ENCODE measurements at places on chromosomes 4 and X.
A peak's percentile ranks its signal among the peaks of the same experiment; 100 is the strongest.

- DNase-seq: no peak
Observed at GRCh38 chrX:129523079-129523911, at the start of gene SMARCA1. Gene SMARCA1 (minus strand): TSS chrX:129523490. CDS start chrX:129523370, 120 bp downstream.

- DNase-seq: no peak
Observed at GRCh38 chrX:109362101-109362500, 119.8 kb downstream of the GUCY2F start.

- DNase-seq: no peak
Observed at GRCh38 chr4:138889216-138889615, 126.4 kb upstream of the NOCT start.

DNA sequence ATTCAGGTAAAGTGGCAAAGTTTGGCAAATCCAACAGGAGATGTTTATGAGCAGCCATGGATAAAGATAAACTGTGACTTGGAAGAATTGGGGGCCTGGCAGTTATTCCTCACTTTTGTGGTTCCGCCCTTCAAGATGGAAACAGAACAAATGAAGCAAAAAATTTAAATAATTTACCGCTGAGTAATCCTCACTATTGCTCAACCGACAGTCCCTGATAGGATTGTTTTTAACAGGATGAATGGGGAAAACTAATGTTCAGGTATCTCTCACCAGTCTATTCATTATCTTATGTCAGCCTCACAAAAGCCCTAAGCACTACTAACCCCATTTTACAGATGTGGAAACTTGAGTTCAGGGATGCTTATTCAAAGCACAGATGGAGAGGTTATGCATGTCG lies 90.8 kb downstream of the FNIP2 start:
- DNase-seq: no peak

DNA sequence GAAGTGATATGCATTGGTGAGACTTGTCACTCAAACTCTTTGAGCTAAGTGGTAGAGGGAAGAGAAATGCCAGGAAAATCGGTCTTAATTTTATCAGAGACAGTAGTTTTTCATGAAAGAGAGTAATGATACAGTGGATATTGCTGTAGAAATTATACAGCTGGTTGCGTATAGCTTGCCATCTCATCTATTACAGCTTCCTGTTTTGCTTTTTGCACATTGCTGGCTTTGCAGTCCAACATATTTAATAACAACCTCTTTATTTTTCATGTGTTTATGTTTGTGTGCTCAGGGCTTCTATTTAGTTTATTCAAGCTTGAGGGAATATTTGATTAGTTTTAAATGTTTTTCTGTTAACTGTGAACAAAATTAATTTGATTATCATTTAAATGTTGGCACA lies 11.5 kb downstream of the SMAD1 start:
- DNase-seq: no peak

DNA sequence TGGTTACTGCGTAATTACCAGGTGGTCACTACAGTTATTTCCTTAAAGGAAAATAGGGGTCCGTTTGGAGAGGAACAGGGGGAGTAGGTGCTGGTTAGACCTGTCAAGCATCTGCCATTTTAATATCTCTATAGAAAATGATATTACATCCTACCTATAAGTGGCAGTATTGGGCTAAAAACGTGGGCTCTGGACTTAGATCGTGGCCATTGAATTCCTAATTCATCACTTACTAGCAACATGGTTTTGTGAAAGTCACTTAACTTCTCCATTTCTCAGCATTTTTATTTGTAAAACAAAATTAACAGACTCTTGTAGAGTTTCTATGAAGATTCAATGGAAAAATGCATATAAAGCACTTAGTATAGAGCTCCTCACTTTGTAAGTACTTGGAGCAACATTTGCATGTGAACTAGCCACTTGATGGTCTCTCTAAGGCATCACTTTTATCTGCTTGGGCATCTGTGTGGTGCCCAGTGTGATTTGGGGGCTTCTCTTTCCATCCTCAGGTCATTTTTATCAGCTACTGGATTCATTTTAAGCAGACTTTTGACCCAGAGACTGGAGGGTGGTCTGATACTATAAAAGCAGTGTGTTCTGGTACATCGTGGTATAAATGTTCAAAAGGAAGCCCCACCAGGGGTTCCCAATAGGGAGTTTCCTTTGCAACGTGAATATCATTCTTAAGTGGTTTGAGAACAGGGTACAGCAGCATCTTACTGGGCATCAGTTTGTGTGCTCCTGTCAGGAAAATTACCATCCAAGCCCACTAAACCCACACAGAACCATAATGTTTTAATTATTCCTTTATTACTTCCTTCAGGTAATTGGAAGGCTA lies 42.7 kb upstream of the RASSF6 start:
- DNase-seq: peak; percentile 4

DNA sequence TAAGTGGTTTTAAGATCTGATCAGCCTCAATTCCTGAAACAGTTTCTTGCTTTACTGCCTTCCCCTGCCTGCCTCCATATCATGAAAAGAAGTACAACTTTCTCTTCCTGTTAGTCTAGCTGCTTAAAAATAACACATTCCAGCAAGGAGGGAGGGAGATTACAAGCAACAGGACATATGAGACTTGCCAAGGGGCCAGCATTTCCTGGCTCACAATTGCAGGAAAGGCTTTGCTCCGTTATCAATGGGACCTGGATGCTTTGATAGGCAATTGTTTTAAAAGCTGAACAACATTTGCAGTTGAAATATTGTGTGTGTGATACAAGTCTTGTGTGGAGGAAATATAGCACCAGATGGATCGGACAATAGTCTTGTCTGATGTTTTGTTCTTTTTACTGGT lies 425.0 kb downstream of the FAT4 start:
- peak; percentile 34 for DNase-seq

DNA sequence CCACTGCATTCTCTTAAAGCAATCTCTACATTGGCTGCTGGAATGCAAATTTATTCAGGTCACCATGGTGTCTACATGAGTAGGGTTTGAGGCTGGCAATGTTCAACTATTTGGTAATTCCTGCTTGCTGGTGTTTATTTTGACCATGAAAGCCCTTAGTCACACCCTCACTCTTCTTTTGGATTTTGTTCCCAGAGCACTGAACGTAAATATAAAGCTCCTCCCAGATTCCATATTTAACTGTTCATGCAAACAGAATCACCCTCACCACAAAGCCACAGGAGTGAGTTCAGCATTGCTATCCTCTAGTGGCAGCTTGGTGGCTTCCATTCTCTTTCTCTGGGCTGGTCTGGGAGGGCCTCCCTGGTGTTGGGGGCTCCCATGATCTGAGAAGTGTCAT lies 82.8 kb downstream of the LNX1 start:
- DNase-seq: no peak

DNA sequence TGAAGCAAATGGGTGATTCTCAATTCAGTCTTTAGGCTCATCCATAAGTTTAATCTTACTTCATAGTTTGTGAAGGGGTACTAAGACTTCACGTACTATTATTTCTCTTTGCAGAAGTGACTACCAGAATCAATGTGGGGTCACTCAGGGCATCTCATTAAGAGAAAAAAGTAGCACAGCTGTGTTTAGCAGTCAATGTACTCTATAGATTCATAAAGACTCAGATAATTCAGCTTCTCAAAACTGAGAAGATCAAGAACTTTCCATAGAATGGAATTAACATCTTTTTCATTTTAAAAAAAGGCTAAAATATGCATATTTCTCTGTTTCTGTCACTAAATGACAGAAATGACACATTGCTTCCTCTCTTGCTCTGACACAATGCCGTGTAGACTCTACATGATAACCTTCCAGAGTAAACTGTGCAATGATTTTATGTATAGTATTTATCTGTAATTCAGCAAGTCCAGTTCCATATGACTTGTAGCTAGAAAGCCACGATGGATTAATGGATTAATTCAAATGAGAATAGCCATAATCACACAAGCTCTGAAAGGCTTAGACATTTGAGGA lies 20.3 kb upstream of the LSM6 start:
- DNase-seq: no peak

- DNase-seq: no peak
Observed at GRCh38 chr4:7002336-7002735, 40.8 kb upstream of the TADA2B start.

- no peak for DNase-seq
Observed at GRCh38 chr4:15917297-15917696, 21.2 kb downstream of the FGFBP1 start.

DNA sequence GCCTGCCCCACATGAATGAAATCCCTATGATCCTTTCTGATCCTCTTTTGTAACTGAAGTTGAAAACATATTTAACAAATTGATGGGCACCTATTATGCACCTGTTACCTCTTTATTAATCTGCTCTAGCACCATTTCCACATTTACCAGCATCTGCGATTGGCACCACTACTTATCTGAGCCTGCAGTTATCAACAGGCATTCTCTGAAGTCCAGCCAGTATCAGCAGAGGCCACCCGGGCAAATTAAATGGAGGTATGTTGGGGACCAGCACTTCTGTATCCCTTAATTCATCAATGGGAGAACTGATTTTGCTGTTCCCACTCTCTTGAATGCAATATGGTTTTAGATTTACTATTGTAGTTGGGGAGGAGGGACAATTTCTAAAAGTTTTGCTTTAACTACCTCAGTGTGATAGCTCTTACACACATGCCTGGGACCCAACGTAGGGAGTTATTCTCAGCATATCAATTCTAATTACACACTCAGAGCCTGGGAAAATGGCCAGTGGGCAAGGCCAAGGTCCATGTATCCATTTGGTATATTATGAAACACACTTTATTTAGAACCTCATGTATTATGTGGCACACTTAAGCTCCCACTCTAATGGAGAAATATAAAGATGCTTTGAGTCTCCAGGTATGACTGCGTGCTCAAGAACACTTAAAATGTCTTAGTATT lies 1927.1 kb upstream of the PCDH7 start:
- no peak for DNase-seq

DNA sequence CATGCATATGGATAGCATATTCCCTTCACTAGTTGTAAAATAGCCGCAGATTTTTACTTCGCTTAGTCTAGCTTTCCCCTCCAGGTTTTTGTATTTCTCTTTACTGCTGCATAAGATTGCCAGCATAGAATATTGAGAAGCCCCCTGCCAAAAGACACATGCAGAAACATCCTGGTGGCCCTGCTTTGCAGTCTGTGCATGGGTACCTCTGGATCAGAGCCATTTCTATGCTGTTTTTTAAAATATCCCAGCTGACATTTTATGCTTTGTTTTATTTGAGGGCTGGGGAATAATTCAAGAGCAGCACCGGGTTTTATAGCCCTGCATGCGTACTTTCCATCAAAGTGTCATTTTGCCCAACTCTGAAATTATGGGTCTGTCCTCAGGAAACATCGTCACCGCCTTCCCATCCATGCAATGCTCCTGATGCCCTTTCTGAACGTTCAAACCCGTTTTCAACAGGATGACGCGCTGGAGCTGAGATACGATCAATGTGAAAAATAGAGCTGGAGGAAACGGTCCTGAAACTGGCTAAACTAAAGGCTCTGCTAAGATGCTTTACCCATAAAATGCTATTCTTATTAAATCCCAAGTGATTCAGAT lies 314.3 kb downstream of the EVC2 start:
- DNase-seq: no peak

DNA sequence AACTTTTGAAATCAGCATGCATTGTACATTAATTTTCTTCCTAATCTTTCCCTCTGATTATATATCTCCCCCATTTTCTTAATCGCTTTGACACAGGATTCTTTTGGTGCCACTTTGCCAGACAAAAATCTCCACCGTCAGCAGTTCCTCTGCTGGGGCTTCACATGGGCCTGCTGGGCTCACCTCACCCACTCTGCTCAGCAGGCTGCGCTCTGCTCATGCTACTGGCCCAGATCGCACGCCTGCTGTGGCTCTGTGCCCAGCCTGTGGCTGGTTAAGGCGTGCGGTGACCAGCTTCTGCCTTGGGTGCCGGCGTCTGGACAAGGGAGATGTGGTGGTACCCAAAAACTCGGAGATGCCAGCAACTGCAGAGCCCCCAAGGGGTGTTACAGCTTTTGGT lies 31.1 kb downstream of the UCHL1 start:
- DNase-seq: no peak

GRCh38 chrX:132853040-132853439 lies 105.4 kb downstream of the HS6ST2 start:
- DNase-seq: no peak

GRCh38 chr4:82954212-82954611 lies 53.7 kb downstream of the THAP9 start:
- DNase-seq: no peak

DNA sequence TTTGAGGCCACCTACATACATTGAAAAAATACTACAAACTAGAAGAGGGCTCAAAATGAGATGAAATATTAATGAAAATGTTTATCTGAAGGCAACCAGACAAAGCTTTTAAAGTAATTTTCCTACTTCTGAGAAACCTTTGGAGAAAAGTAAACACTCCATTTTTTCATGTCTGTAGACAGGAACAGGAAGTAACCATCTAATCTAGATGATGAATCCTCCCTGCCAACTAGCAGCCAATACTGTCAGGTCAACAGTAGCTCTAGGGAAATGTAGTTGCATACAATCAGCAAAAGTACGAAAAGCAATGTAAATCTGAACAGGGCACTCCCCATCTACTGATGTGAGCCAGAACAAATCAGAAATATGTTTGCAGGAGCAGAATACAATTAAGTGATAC lies 49.0 kb downstream of the AMMECR1 start:
- no peak for DNase-seq

- DNase-seq: no peak
Observed at GRCh38 chr4:54802336-54802735, 144.6 kb downstream of the KIT start.

GRCh38 chrX:39226251-39226650 lies 425.0 kb downstream of the MID1IP1 start:
- DNase-seq: no peak

DNA sequence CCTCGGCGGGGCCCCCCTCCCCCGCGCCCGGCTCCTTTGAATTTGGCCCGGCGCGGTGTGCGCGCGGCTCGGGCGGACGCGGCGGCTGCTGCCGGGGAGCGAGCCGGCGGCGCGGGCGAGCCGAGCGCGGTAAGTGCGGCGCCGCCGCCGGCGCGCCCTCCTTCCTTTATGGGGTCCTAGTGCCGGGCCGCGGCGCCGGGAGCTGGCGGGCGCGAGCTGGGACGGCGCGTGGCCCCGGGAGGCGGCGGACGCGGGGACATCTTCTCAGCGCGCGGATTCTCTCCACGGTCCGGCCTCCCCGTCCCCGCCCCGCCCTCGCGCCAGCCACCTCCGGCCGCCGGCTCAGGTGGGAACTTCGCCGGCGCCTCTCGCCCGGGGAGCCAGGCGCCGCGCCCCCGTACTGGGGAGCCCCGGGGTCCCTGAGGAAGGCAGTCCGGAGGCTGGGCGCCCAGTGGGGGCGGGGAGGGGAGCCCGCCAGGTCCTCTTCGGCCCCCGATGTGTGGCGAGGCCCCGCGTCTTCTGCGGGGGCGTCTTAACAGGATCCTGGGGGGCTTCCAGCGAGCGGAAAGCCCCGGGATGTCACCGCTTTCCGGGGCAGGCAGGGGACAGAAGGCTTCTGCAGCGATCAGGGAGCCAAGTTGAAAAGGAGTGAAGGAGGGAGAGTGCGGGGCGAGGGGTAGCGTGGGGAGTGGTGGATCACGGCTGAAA lies 98.4 kb upstream of the TENM3 start:
- DNase-seq: no peak
